ENCODE measurements at places on chromosomes 2 and 18. TPM values are rescaled to one million over a fixed set of nuclear protein-coding genes. Genes with fewer than 3 reads are reported as not detected.

GRCh38 chr18:3246635-3247239, 864 bp upstream of the MYL12A start:
- no peak for DNase-seq

DNA sequence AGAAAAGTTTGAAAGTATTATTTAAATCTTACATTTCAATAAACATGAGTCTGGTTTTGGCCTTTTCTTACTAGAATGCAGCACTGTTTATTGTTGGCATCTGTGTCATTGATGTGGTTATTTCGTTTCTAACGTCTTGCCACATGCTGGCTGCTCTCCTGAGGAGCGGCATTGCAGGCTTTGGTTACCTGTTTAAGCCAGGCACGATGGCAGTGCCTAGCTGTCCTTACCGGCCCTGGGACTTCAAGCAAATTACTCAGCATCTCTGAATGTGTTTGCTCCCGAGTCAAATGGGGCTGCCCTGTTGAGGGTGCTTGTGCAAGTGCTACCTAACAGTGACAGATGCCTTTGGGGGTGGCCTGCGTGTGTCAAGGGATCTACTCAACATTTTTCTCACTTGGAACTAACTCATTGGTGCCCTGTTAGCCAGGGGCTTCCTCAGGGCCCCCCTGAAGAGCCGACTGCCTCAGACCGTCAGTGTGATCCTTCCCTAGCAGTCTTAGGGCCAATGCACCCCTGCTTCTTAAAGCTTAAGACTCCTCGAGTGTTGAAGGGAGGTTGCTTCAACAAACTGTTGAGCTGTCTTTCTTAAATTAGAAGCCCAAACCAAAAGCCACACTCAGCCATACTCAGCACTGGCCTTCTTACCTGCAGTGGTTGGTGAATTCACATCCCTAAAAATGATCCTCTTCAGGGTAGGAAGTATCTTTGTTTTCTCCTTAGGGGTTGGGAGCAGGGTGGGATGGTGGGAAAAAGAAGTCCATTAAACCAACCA, 151.5 kb downstream of the NCK2 start:
- no peak for DNase-seq

The RAB11FIP5 gene
- polyA plus RNA-seq: 37.5 TPM

The AFG3L2 gene
- polyA plus RNA-seq: 38.0 TPM

The EGR4 gene
- polyA plus RNA-seq: not detected

The BOLL gene
- not detected for polyA plus RNA-seq
